ENCODE measurements at places on chromosomes 6 and 20.

- H3K4me3 ChIP-seq, result no peak overlapping the region
- no peak overlapping the region for H3K27ac ChIP-seq
- H3K27me3 ChIP-seq, result no peaks in the 10 kb centered on the region
- H3K36me3 ChIP-seq, result no peaks in the 10 kb centered on the region
- no peak for DNase-seq
These were observed 267.1 kb upstream of the SGK1 start for GRCh38 chr6:134584847-134585516.

DNA sequence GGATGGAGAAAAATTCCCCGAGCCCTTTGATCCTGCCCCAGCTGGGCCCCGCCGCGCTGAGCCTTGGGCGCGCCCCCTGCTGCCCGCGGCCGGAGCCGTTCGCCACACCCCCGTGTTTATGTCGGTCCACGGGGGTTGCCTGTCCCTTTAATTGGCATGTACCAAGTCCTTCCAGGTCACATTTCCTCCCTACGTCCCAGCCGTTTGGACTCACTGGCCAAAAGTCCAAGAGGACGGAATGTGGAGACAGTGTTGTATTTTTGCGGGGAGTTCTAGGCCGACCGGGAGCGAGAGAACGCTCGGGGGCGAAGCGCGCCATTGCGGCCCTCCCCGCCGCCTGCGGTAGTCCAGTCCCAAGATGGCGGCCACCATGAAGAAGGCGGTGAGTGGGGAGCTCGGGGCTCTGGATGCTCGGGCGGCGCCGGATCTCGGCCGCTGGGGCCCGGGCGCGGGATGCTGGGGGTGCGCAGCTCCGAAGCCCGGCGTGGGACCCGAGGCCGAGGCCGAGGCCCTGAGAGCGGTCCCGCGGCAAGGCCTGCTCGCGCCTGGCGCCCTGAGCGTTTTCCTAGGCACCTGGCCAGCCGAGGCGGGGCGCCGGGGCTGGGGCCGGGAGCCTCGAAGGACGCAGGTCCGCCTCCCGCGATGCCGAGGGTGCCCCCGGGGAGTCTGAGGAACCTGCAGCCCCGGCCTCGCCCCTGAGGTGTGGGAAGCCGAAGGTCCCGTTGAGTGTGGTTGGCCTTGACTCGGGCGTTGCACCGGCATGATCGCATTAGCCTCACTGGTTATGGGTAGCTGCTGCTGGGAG lies at the start of gene PFDN4:
Gene PFDN4, plus strand, starts transcription at position 345 of the 805 bp plus-strand sequence. Its CDS starts 14 bp downstream, at position 359.
- peak within 1 kb of the TSS; percentile 96 for H3K4me3 ChIP-seq

DNA sequence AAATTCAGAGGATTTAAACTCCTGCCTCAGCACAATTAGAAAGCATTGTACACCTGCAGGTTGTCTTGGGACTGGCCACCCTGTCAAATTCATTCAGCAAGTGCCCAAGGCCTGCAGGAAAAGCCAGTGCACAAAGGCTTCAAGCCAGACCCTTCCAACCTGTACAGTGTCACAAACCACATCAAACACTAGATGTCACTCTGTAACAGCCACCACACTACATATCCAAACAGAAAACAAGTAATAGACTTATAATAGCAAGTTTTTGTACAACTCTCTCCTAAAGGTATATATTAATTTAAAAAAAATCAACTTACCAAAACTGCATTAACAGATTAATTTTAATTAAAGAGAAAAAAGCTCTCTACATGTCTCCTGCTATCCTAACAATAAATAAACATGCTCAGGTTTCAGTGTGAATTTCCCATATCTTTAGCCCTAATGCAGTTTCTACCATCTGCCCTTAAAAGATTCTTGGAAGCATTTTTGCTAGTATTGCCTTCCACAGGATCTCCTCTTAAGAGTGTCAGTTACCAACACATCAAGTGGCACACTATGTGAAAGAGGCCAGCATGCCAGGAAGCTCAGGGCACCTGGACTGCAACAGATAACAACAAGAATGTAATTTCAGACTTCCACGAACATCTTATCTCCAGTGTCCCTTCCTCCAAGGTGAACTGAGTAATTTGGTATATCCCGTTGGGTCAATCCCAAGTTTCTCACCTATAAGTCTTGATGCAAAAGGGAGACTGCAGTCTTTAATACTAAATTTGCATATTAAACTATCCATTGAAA lies 47.5 kb downstream of the RALGAPA2 start:
- no peak overlapping the region for H3K27ac ChIP-seq
- no peaks in the 10 kb centered on the region for H3K4me1 ChIP-seq
- H3K4me3 ChIP-seq, result no peak overlapping the region
- no peaks in the 10 kb centered on the region for H3K27me3 ChIP-seq
- no peak for DNase-seq
- H3K36me3 ChIP-seq, result no peaks in the 10 kb centered on the region

GRCh38 chr6:157927011-157927410 lies 54.7 kb upstream of the SYNJ2 start:
- no peak overlapping the region for H3K4me3 ChIP-seq
- no peaks in the 10 kb centered on the region for H3K27me3 ChIP-seq

DNA sequence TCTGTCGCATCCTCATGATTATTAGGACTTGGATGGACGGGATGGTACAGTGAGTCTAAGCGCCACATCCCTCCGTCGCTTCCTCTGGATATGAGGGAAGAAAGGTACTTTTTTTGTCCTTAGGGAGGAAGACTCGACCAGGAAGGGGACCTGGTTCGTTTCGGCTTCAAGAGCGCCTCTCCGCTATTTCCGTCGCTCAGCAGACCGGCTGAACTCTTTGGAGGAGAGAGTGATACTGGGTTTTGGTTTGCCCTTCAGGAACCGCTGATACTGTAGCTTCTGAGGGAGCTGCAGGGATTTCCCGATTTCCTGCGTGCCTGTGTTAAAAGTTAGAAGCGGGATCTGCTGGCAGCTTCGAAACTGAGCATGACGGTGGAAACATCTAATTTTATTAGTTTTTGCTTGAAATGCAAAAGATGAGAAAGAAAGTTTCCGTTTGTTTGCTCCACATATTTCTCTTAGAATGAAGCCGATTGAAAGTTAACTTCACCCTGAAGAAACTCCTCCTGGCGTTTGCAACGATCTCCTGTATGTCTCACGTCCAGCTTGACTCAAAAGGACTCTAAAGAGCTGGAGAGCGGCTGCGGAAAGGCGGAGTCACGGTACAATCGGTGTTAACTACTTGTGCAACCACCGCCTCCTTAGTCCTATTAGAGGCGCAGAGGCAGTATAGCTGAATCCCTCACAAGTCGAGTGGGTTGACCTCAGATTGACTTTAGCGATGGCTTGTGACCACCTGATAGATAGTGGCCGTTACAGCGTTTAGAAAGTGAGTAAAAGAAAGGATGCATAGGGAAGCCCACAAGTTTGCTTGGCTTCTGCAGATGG lies 129.4 kb downstream of the TRIM27 start:
- no peaks in the 10 kb centered on the region for H3K36me3 ChIP-seq
- no peak for DNase-seq
- H3K27ac ChIP-seq, result no peak overlapping the region
- H3K4me1 ChIP-seq, result no peaks in the 10 kb centered on the region

GRCh38 chr6:66735106-66735890 lies 1028.3 kb upstream of the EYS start:
- H3K27ac ChIP-seq, result no peak overlapping the region
- no peak overlapping the region for H3K4me3 ChIP-seq
- no peaks in the 10 kb centered on the region for H3K36me3 ChIP-seq
- no peak for DNase-seq
- no peaks in the 10 kb centered on the region for H3K4me1 ChIP-seq
- H3K27me3 ChIP-seq, result no peaks in the 10 kb centered on the region

DNA sequence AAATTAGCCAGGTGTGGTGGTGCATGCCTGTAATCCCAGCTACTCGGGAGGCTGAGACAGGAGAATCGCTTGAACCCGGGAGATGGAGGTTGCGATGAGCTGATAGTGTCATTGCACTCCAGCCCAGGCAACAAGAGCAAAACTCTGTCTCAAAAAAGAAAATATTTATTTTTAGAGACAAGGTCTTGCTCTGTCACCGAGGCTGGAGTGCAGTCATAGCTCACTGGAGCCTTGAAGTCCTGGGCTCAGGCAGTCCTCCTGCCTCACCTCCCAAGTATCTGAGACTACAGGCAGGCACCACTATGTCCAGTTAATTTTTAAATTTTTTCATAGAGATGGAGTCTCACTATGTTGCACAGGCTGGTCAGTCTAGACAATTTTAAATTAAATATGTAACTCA lies 16.2 kb upstream of the CEBPB start:
- H3K4me1 ChIP-seq, result peaks cover 4% of the 10 kb centered on the region
- H3K27me3 ChIP-seq, result no peaks in the 10 kb centered on the region
- no peaks in the 10 kb centered on the region for H3K36me3 ChIP-seq
- no peak overlapping the region for H3K4me3 ChIP-seq
- DNase-seq, result no peak

DNA sequence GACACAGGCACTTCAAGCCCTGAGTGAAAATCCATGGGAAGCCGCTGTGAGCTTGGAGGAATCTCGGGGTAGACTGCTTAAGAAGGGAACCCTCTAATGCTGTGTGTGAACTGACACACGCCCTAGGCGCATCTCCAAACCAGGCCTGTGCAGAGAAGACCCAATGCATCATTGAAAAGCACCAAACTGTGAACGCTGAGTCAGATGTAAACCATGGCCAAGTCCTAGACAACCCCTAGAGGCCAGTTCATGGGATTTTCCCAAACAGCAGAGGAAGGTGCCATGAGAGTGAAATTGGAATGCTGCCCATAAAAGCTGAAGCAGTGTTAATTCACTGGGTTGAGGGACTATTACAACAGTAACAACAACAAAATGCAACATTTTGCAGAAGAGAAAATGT lies 296.5 kb downstream of the SMOC2 start:
- H3K27ac ChIP-seq, result no peak overlapping the region
- H3K27me3 ChIP-seq, result no peaks in the 10 kb centered on the region
- no peaks in the 10 kb centered on the region for H3K4me1 ChIP-seq
- DNase-seq, result no peak

DNA sequence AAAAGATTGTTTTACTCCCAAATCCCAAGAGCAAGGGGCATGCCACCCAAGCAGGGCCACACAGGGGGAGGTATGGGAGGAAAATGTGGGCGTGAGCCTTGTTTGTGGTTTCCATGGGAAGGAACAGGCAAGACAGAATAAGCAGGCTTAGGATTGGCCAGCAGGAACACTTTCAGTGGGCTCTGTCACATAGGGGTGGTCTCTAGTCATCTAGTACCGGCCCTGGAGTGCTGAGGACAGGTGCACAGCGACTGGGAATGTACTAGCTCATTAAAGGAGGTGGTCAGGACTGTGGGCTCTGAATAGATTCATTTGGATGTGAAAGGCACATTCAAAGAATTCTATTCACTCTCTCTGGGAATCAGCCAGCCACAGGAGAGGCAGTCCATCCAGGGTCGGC lies 175.6 kb downstream of the TBC1D7 start:
- H3K27ac ChIP-seq, result no peak overlapping the region
- peak; percentile 25 for DNase-seq
- H3K36me3 ChIP-seq, result no peaks in the 10 kb centered on the region
- no peaks in the 10 kb centered on the region for H3K27me3 ChIP-seq
- H3K4me3 ChIP-seq, result no peak overlapping the region

- no peak for DNase-seq
- H3K4me1 ChIP-seq, result no peaks in the 10 kb centered on the region
- no peak overlapping the region for H3K27ac ChIP-seq
- no peaks in the 10 kb centered on the region for H3K27me3 ChIP-seq
These were observed 54.7 kb downstream of the TRMT6 start for GRCh38 chr20:5895626-5896025.

GRCh38 chr6:165573671-165574070 lies 89.4 kb downstream of the PDE10A start:
- H3K36me3 ChIP-seq, result no peaks in the 10 kb centered on the region
- H3K27ac ChIP-seq, result no peak overlapping the region
- H3K4me3 ChIP-seq, result no peak overlapping the region

- DNase-seq, result no peak
- H3K4me1 ChIP-seq, result peaks cover 3% of the 10 kb centered on the region
- H3K36me3 ChIP-seq, result no peaks in the 10 kb centered on the region
- no peak overlapping the region for H3K4me3 ChIP-seq
These were observed 120.8 kb downstream of the MAP7 start for GRCh38 chr6:136429264-136430065.

DNA sequence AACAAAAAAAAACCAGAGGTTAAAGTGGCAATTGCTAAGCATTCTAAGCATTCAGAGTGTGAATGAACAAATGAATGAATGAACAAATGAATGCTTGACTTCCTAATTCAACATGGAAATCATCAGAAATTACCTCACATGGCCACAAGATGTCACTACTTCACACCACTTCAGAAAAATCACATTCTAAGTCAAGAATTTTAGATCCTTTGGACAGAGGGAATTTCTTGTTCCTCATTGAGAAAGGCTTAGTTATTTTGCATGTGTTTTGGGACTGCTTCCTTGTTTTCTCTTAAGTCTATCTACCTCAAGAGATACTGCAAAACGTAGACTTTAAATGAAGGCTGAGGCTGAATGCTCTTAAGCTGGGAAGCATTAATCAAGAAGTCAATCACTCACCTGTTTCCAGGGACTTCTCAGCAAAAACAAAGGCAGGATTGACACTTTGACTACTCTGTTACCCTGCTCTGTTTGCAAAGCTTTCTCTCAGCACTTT lies 120.2 kb downstream of the MBOAT1 start:
- no peak overlapping the region for H3K4me3 ChIP-seq
- no peak overlapping the region for H3K27ac ChIP-seq
- no peaks in the 10 kb centered on the region for H3K4me1 ChIP-seq
- H3K36me3 ChIP-seq, result no peaks in the 10 kb centered on the region

GRCh38 chr6:108348655-108349349 lies 53.9 kb downstream of the AFG1L start:
- H3K27ac ChIP-seq, result no peak overlapping the region
- H3K4me3 ChIP-seq, result no peak overlapping the region
- H3K4me1 ChIP-seq, result no peaks in the 10 kb centered on the region
- no peaks in the 10 kb centered on the region for H3K27me3 ChIP-seq
- H3K36me3 ChIP-seq, result no peaks in the 10 kb centered on the region
- no peak for DNase-seq

GRCh38 chr6:137846274-137846673 lies 20.8 kb upstream of the TNFAIP3 start:
- no peaks in the 10 kb centered on the region for H3K36me3 ChIP-seq
- no peaks in the 10 kb centered on the region for H3K4me1 ChIP-seq
- H3K27me3 ChIP-seq, result no peaks in the 10 kb centered on the region

GRCh38 chr6:40688214-40688761 lies 101.1 kb upstream of the LRFN2 start:
- H3K27ac ChIP-seq, result no peak overlapping the region
- no peaks in the 10 kb centered on the region for H3K36me3 ChIP-seq
- H3K4me1 ChIP-seq, result no peaks in the 10 kb centered on the region
- H3K4me3 ChIP-seq, result no peak overlapping the region
- no peak for DNase-seq
- H3K27me3 ChIP-seq, result no peaks in the 10 kb centered on the region

DNA sequence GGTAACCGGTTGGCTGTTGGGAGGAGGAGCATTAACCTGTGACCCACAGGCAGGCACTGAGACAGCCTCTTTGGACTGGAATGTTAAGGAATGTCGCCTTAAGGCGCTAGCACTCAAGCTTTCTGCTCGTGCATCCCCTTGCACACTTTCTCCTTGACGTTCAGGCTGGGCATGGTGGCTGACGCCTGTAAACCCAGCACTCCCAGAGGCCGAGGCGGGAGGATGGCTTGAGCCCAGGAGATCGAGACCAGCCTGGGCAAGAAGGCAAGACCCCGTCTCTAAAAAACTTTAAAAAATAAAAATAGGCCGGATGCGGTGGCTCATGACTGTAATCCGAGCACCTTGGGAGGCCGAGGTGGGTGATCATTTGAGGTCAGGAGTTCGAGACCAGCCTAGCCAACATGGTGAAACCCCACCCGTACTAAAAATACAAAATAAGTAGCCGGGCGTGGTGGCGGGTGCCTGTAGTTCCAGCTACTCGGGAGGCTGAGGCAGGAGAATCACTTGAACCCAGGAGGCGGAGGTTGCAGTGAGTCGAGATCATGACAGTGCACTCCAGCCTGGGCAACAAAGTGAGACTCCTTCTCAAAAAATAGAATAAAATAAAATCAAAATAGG lies 1.9 kb upstream of the GID8 start:
- H3K4me3 ChIP-seq, result no peak overlapping the region
- peaks cover 18% of the 10 kb centered on the region for H3K36me3 ChIP-seq
- peaks cover 8% of the 10 kb centered on the region for H3K4me1 ChIP-seq
- H3K27ac ChIP-seq, result no peak overlapping the region
